Colonic mucosa (tissue), 4 donors: ENCODE measurements at places on chromosomes 7 and 10.

DNA sequence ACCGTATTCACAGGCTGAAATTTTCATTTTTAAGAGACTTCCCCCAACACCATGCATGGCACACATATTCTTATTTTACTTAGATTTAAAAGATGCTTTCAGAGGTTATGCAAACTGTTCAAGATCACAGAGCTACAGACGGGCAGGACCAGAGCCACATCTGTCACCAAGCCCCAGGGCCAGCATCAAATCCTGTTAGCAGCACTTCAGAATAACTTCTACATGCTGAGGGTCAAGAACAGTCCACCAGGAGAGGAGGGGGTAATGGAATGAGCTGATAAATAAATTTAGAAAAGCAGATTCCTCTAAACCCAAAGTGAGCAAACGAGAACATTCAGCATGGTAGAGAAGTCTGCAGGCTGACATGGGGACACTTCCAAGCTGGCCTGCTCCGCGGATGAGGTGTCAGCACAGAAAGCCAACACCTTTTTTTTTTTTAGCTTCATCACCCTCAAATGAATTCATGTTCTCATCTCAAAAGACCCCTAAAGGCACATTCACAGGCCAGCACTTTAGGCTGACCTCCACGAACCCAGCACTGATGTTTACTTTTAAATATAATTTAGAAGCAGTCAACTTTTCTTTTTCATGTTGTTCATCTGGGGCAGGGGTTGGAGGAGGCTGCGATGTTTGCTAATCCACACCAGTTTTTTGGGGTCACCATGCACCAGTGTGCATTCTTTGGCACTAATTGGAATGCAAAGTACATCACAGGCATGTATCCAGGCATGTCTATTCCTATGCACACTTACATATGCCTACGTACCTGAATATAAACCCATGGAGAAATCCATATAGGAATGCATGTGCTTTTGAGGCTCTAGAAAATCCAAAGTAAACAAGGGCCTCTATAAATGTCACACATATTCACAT, 249.0 kb downstream of the TNS3 start:
- DNase-seq, result no peak

DNA sequence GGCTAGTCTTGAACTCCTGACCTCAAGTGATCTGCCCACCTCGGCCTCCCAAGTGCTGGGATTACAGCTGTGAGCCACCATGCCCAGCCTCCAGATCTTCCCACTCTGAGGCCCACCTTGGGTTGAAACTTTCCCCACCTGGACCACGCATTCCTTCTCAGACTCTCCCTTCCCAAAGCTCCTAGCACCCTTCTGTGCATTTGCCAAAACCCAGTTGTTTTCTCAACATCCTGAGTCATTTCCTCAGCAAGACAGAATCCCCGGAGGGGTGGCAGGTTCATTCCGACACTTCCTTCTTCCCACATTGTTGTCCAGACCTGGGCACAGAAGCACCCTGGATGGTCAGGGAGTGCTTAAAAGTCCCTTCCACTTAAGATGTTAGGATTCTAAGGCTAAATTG, 28.9 kb downstream of the BAG3 start:
- no peak for DNase-seq

DNA sequence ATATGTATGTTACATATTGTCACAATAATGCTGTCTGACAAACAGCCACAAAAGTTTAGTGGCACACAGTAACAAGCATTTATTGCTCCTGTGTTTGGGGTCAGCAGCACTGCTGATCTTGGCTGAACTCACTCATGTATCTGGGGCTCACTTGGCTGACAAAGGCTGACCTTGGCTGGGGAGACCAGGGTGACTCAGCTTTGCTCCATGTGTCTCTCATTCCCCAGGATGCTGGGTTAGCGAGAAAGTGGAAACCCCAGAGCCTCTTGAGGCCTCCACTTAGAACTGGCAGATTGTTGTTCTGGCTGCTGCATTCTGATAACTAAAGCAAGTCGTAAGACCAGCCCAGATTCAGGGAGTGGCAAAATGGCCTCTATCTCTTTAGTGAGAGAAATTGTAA, 217.3 kb upstream of the HABP2 start:
- no peak for DNase-seq

GRCh38 chr10:1673568-1674345, 63.6 kb downstream of the ADARB2 start:
- no peak for DNase-seq

GRCh38 chr7:27631391-27631790, 31.3 kb downstream of the HIBADH start:
- DNase-seq, result no peak

DNA sequence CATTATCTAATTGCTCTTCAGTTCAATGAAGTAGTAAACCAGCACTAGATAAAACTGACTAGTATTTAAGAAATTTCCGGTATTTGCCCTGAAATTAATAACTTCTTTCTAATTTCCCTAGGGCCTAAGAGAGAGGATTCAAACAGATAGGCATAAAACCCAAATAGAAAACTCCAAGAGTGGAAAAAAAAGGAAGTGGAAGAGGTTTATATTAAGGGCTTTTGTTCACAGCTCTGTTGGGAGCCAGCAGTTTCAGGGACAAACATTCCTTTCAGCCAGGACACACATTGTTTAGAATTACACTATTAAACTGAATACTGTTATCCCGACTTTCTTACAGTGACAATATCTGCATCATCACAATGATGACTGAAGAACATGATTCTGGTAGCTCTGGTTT, 3.6 kb downstream of the ODAD2 start:
- DNase-seq, result no peak

- no peak for DNase-seq
Observed at GRCh38 chr7:2181077-2181854, 51.5 kb downstream of the MAD1L1 start.

GRCh38 chr7:5382281-5382892, 41.2 kb downstream of the TNRC18 start:
- DNase-seq, result no peak

- DNase-seq, result peak; percentile 86
Observed at GRCh38 chr7:138161600-138162081, 85.4 kb downstream of the AKR1D1 start.

DNA sequence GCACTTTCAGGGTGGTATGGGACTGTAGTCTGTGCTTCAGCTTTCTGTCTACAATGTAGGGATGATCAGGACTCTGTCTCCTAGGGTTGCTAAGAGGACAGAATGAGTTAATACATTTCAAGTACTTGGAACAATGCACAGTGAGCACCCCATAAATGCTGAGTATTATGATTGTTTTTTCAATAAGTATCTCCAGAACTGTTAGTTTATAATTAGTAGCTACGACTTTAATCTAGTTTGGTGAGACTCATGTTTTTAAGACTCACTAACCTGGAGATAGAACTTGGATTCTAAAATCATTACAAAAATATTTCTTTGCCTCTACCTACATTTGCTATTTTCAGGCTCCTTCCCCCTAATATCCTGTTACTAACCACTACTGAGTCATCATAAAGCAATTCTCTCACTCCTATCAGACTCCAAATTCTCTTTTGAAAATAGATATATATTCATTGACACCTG, 95.3 kb downstream of the CPED1 start:
- DNase-seq, result no peak

DNA sequence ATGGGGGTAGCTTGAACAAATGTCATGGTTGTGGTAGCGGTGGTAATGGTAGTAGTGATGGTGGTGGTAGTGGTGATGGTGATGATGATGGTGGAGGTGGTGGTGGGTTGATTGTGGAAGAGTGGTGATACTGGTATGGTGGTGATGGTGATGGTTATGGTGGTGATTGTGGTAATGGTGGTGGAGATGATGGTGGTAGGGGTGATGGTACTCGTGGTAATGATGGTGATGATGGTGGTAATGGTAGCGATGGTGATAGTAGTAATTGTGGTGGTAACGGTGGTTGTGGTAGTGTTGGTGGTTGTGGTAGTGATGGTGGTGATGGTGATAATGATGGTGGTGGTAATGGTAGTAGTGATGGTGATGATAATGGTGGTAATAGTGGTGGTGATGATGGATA, 65.7 kb upstream of the SDK1 start:
- DNase-seq, result no peak

GRCh38 chr7:36336390-36336789, 53.3 kb upstream of the ANLN start:
- no peak for DNase-seq

DNA sequence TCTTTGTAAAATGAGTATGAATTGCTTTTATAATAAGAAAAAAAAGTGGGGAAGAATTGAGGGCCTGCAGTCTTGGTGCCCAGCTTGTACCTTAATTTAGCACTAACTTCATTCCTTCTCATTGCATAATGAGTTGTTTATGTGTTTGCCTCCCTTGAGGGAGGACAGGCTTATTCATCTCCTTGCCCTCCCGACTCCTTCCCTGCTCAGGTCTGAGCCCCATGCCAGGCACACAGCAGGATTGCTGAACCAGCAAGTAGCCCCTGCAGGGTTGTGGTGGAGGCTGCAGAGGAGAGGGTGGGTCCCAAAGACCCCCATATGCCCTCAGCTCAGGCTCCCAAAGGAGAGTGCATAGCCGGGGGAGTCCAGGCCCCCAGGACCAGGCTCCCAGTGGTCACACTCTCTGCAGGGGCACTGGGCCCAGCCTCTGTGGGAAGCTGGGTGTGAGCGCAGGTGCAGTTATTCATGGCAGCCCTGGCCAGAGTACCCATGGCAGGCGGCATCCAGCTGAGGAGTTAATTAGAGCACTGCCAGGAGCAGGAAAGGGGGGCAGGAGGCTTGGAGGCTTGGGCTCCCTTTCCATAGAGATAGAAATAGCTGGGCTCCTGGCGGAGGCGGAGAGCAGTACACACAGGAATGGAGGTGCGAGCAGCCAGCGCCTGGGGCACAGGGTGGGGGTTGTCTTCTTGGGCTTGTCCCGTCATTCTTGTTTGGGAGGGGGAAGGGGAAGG, 28.2 kb upstream of the GOLGA7B start:
- DNase-seq, result no peak

DNA sequence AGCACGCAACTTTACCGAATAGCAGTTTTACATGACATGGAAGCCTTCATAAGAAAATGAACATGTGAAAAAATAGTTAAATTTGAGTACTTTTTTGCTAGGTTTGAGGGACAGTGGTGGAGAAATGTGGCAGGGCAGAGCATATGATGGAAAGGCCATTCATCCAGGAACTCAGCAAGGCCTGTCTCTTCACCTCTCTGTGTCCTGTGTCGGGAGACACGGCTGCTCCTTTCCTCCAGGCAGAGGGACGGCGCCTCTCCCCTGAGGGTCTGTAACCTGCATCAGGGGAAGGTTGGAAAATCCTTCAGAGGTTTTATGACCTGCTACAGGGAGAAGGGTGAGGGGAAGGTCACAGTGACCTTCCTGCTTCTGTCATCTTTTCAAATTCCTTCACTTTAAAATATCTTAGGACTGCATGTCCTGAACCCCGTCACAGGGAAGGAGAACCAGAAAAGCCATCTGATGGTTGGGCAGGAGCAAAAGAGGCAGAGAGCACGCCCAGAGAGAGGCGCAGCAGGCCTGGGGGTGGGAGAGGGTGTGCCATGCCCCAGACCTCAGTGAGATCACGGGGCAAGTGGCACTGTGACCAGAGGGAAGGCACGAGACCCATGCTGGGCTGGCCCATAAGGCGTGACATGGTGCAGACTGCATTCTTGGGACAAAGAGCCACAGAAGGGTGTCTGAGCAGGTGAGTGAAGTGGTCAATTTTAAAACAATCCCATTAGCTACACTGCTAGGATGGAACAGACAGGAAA, 44.0 kb downstream of the GSDME start:
- DNase-seq, result no peak

DNA sequence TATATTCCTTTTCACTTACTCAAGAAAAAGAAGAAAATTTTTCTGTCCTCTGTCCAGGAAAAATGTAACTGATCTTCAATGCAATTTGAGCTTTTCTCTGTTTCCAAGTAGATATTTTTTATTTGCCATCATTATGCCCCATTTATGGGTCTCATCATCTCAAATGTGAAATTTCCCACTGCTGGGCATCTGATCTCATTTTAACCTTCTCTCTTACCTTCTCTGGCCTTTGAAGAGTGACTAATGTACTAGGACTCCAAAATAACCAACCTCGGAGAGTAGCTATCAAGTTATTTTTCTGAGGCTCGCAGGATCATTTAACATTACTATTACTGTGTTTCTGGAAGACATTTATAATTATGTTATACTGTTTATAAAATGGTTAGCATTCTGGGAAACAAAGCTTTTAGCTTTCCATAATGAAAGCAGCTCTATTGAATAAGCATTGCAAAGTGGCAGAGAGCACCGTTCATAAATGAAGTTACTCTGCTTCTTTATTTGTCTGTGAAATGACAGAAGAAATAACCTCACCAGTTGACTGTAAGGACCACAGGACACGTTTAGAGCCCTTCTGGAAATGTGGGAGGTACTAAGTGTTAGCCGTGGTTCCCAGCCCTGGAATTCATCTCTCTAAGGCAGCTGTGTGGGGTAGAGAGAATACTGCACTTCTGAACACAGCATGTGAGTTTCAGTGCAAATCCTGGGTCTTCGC, 33.3 kb upstream of the NMT2 start:
- no peak for DNase-seq

- DNase-seq, result no peak
Observed at GRCh38 chr10:7438196-7438986, 27.6 kb upstream of the SFMBT2 start.

- DNase-seq, result no peak
Observed at GRCh38 chr10:1954300-1954699, 217.0 kb upstream of the ADARB2 start.

- no peak for DNase-seq
Observed at GRCh38 chr7:114722562-114722961, 199.3 kb upstream of the MDFIC start.

GRCh38 chr10:104098358-104098925, 12.8 kb upstream of the COL17A1 start:
- no peak for DNase-seq

DNA sequence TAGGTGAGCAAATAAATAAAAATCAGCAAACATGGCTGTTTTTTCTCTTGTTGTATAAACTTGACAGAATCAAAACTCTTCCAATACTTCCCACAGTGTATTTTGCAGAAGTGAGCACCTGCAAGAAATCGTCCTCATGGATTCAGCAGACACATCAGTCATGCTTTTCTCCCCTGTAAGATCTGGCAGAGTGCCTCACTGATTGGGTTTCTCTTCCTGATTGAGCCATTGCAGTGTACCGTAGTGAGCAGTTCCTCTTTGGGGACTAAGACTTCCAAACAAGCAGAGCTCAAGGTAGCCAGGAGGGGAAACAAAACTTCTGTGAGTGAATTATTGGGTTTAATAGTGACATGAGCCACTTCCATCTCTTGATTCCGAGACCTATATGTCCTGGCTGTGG, 2.2 kb upstream of the CCDC3 start:
- no peak for DNase-seq
